ENCODE measurements at places on chromosomes 3 and 15. TPM values are rescaled to one million over a fixed set of nuclear protein-coding genes. Genes with fewer than 3 reads are reported as not detected.

NANOGP8 gene
- total RNA-seq: not detected

GRCh38 chr3:119637679-119638477, 22.5 kb downstream of the POPDC2 start:
- DNase-seq: no peak

DNA sequence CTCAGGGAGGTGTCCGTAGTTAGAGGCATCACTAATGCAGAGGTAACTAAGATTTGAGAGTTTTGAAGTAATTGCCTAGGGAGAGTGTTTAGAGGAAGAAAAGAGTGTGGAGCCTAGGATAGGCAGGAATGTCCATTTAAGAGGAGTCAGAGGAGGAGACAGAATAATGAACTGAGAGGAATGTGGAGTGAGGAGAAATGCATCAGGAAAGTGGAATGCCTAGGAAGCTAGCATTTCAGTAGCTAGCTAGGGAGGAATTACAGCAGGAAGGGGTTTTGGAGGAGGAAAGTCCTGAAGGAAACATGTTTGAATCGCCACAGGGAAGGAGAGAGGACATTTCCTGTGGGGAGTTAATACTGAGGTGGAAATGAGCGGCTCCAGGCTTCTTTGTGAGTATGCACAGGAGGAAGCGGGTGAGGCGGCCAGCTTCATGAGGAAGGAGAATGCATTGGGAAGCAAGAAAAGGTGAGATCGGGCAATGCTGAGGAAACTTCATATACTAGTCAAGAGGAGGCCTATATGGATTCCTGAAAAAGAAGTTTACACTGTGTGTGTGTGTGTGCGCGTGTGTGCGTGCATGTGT, 154.3 kb downstream of the TMEM108 start:
- no peak for DNase-seq

SAMMSON gene
- not detected for total RNA-seq

DNA sequence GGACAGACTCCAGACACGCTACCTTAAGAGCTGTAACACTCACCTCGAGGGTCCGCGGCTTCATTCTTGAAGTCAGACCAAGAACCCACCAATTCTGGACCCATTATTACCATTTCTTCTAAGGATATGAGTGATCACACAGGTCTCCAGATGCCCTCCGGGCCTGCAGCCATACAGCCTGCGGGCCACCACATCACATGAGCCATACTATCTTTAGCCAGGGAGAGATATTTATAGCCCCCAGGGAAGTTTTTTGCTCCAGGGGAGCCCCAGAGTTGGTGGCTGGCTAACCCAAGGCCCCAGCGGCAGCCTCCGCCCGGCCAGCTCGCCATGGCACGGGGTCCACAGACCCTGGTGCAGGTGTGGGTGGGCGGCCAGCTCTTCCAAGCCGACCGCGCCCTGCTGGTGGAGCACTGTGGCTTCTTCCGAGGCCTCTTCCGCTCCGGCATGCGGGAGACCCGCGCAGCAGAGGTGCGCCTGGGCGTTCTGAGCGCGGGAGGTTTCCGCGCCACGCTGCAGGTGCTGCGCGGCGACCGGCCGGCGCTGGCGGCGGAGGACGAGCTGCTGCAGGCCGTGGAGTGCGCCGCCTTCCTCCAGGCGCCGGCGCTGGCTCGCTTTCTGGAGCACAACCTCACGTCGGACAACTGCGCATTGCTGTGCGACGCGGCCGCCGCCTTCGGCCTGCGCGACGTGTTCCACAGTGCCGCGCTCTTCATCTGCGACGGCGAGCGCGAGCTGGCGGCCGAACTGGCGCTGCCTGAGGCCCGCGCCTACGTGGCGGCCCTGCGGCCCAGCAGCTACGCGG, at the start of gene KBTBD13:
TSS of gene KBTBD13 (plus strand) at position 261 of the 805 bp plus-strand sequence. CDS start at position 331, 70 bp downstream.
- no peak for DNase-seq

PLSCR5 gene
- not detected for total RNA-seq

PIGZ gene
- 9.8 TPM for total RNA-seq

Data from vagina (tissue), 2 donors.